ENCODE measurements at places on chromosomes 7 and 10.

DNA sequence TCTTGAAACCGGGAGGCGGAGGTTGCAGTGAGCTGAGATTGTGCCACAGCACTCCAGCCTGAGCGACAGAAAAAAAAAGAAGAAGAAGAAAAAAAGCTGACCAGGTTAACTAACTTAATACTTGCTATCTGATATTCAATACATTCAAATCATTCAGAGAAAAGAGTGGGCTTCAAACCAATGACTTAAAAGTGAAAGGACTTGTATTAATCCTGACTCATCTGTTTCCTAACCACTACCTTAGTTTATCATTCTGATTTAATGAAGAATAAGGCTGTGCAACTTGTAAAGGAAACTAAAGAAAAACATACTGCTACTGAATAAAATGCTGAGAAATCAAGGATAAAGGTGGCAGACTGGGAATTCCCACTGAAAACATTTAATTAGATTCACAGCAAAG is 128.4 kb downstream of the NRBF2 start:
- no peak for DNase-seq

DNA sequence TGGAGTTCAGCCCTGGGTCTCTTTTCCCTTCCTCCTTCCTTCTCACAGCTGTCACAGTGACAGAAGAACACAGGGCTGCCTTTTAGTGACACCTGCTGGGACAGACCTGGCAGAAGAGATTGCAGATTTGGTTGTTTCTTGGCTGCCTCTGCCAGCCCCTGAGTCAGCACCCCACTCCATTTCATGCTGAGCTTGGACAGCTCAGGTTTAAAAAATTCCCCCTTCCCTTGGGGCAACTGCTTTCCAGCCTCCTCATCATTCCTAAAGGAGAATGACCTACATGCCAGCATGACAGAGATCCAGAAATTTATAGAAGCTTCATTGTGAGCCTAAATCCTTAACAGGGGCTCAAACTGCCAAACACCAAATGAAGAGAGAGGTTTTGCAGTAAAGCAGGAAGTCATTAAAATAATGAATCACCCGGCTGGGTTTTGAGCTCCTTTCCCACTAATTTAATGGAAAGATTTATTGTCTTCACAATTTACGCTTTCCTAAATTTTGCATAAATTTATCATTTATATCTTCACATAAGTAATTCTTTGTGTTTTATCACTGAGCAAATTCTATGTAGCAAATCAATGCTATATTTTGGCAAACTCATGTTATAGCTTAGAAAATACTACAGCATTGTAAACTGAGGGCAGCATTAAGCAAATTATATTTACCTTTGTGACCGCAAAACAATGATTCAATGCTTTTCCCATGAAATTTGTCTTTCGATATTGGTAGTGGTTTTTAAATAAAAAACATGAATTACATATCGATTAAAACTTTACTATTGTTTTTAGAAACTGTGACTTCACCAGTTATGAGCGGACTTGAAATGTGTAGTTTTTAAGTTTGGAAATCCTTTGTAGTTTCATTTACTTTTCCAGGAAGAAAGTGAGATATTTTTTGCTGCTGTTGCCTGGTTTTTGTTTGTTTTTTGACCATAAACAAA is 399.5 kb upstream of the ANKRD30A start:
- no peak for DNase-seq

- DNase-seq = no peak
These were observed 21.7 kb upstream of the MACC1 start for GRCh38 chr7:20238754-20239324.

DNA sequence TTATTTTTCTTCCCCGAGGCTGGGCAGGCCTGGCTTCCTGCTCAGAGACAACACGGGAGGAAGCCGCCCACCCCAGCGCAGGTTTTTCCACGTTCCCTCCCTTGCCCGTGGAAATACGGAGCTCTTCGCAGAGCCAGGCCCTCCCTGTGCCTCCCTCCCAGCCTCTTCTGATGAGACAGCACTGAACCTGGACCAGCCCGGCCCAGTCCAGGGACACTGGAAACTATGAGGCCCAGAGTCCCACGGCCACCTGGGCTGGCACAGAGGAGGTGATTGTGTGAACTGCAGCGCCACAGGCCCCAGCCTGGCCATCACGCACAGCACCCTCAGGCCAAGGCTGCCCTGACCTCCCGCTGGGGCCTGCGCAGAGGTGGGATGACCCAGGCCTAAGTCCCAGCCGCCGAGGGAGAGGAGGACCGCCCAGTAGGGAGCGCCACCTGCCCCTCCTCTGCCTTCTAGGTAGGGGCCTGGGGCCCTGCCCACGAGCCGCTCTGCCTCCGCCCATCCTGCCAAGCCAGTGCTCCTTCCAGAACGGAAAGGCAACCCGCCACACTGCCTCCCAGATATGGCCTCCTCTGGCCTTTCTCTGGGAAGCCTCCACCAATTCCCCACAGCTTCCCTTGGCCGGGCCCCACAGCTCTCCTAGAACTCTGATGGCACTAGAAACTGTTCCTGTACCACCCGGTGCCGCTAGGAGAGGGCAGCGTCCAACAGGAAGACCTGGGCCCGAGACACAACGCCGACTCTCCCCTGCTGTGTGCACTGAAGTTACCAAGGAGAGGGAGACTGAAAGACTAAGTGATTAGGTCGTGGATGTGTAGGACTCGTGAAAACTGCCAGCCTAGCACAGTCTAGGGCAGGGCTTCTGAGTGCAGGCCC is 57.2 kb downstream of the PROSER2 start:
- DNase-seq = no peak

DNA sequence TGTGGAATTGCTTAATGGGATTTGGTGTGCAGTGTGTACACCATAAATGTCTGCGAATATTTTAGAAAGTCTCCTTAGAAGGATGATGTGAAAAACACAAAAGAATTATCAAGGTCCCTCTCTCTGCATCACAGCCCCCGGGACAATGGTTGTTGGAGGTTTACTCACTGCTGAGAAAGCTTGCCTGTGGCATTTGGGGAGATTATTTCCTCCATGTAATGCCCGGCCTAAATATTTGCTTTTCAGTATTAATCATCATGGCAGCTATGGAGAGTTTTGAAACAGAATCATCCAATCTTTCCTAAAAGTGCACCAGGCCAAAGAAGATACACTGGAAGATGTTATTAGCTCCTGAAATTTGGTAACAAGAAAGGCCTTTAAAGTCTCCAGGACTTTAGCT is 113.8 kb upstream of the ADCY1 start:
- no peak for DNase-seq
